Nasal cavity respiratory epithelium epithelial cell of viscerocranial mucosa (primary cell): ENCODE measurements at places on chromosomes 6 and 20. TPM values are rescaled to one million over a fixed set of nuclear protein-coding genes. Genes with fewer than 3 reads are reported as not detected.

The ESF1 gene
- total RNA-seq: 26.3 and 32.9 TPM in 2 replicates

The LINC00237 gene
- total RNA-seq: not detected in 2 replicates

The NNAT gene
- total RNA-seq: not detected in 2 replicates

The BMP6 gene
- total RNA-seq: 0.21 and 2.1 TPM in 2 replicates

The NOTCH4 gene
- 0.28 and 0.34 TPM in 2 replicates for total RNA-seq

The CST4 gene
- total RNA-seq: not detected in 2 replicates

The RAB32 gene
- total RNA-seq: 64.5 and 280 TPM in 2 replicates

The C6orf132 gene
- total RNA-seq: 35.9 and 43.1 TPM in 2 replicates

The VIP gene
- total RNA-seq: under 0.01 and 0.14 TPM in 2 replicates

The TP53TG5 gene
- not detected in 2 replicates for total RNA-seq

The IGF2R gene
- total RNA-seq: 271 and 478 TPM in 2 replicates

The CDKAL1 gene
- total RNA-seq: 18.5 and 24.5 TPM in 2 replicates

The NELFCD gene
- total RNA-seq: 28.4 and 61.2 TPM in 2 replicates
